ENCODE measurements at places on chromosomes 12 and 14. TPM values are rescaled to one million over a fixed set of nuclear protein-coding genes. Genes with fewer than 3 reads are reported as not detected.

The PLA2G1B gene
- total RNA-seq: not detected

The RBM23 gene
- total RNA-seq: 58.2 TPM

The OR6C2 gene
- total RNA-seq: not detected

The FGF23 gene
- not detected for total RNA-seq

The TAS2R50 gene
- not detected for total RNA-seq

The RDH16 gene
- total RNA-seq: 0.26 TPM

The FLVCR2 gene
- 13.3 TPM for total RNA-seq

The KCNMB4 gene
- 0.20 TPM for total RNA-seq

The KCNH5 gene
- total RNA-seq: not detected

The TMEM63C gene
- total RNA-seq: 8.0 TPM

Data from A549 treated with dexamethasone at 1 μM for 4 hours (cell line).